ENCODE measurements at places on chromosomes 4 and X.

DNA sequence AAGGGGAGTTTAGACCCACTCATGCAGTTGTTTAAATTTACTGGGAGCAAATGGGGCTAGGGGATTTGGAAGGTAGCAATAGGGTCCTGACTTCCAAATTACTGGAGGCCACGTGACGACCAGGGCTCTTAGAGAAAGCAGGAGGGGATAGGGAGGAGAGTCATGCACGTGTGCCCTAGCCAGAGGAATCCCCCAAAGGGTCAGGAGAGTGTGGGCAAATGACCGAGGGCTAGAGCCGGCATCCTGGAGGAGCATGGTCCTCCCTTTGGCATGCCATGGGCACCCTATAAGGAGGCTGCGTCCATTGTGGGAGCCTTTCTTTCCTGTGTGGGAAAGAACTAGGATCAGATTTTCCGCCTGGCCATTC is 25.5 kb upstream of the GPC4 start:
- no peak for DNase-seq

DNA sequence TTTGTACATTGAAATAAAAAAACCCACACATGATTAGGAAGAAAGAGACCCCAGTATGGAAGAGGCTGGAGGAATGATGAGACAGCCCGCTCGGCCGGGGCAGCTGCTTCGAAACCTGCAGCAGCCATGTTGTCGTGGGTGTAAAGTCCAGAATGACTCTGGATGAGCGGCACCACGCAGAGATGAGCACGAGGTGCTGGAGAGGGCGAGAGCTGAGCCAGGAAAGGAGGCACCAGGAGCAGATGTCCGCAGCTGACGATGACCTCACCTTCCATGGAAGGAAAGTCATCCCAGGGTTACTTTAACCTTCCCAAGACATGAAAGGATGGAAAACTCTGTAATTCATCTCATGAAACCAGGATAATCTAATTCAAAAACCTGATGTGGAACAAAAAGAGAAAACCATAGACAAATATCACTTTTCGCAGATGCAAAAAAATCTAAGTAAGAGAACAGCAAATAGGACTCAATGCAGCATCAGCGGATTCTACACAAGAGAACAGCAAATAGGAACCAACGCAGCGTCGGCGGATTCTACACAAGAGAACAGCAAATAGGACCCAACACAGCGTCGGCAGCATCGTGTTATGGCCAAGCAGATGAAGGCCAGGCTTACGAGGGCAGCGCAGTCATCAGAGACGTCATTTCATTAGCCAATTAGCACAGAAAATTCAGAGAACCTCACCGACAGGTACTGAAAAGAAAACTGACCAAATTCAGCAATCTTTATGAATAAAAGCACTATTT is 25.9 kb upstream of the SPON2 start:
- DNase-seq = no peak

DNA sequence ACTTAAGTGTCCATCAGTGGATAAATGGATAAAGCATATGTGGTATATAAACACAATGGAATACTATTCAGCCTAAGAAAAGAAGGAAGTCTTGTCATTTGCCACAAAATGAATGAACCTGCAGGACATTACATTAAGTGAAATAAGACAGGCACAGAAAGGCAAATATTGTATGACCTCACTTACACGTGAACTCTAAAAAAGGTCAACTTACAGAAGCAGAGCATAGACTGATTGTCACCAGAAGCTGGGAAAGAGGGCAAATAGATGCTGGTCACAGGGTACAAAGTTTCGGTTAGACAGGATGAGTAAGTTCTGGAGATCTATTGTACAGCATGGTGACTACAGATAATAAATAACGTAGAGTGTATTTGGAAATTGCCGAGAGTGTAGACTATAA is 247.7 kb downstream of the RAB28 start:
- DNase-seq = no peak

DNA sequence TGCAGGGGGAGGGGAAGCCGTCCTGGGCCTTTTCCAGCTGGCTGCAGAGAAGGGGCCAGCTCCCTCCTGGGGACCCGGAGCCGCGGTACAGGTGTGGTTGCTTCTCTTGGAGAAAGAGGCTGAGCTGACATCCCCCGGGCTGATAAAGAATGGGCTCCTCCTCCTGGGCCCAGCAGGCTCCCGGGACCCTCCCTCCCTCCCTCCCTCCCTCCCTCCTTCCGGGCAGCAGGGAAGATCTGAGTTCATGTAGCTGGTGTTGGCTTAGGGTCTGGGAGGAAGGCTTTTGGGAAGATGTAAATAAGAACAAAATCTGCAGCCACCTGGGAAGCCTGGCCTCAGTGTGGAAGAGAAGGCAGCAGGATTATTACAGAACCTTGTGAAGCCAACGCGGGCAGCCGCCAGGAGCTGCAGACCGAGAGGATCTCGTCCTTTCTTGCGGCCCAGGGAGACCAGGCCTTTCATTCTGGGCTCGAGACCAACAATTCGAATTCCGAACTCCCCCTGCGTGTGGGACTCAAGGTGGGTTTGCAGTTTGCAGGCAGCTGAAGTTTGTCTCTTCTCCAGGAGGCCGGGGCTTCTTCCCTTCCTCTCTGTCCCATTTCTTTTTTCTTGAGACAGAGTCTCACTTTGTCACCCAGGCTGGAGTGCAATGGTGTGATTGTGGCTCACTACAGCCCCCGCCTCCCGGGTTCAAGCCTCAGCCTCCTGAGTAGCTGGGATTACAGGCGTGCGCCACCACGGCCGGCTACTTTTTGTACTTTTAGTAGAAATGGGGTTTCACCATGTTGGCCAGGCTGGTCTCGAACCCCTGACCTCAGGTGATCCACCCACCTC is at the start of gene PLCXD1:
PLCXD1 (plus strand) TSS at position 216 of the 834 bp plus-strand sequence. CDS start 2,807 bp downstream, outside the sequence.
- peak; percentile 18 for DNase-seq

- DNase-seq = no peak
These were observed 114.1 kb downstream of the GLUD2 start for GRCh38 chrX:121161501-121161933.

GRCh38 chrX:22818061-22818460 is 181.7 kb upstream of the DDX53 start:
- no peak for DNase-seq

GRCh38 chrX:110536816-110537215 is 178.2 kb downstream of the RTL9 start:
- no peak for DNase-seq

- DNase-seq = no peak
These were observed 66.2 kb upstream of the SLC7A11 start for GRCh38 chr4:138308356-138308755.

DNA sequence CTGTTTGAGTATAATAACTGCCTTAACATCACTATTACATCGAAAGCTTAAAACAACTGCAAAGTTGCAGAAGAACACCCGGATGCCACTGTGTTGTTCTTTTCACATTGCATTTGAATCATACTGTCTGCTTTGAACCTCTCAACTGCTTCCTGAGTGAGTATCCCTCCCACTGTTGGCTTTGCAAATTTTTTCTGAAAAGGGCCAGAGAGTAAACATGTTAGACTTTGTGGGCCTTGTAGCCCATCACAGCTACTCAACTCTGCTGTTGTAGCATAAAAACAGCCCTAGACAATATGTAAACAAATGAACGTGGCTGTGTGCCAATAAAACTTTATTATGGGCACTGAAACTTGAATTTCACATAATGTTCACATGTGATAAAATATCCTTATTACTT is 76.1 kb downstream of the NSG1 start:
- no peak for DNase-seq
